ENCODE measurements at places on chromosomes 1 and 21.
A peak's percentile ranks its signal among the peaks of the same experiment; 100 is the strongest.

GRCh38 chr1:230400007-230400344 is 26.2 kb downstream of the PGBD5 start:
- no peak for DNase-seq

GRCh38 chr1:225567789-225568188 is 85.1 kb downstream of the ENAH start:
- no peak for DNase-seq

GRCh38 chr1:22637907-22638445 is 1.5 kb downstream of the C1QA start:
- DNase-seq: no peak

DNA sequence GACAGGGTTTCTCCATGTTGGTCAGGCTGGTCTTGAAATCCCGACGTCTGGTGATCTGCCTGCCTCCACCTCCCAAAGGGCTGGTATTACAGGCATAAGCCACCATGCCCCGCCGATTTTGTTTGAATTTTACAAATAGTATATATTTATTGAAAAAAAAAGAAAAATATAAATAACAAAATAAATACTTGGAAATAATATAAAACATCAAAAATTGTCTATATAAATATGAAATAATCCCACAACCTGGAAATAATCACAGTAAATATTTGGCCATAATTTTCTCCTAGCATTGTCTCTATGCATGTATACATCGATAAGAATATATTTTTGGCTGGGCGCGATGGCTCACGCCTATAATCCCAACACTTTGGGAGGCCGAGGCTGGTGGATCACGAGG is 2.7 kb upstream of the PLOD1 start:
- no peak for DNase-seq

- no peak for DNase-seq
These were observed 80.8 kb upstream of the RAB4A start for GRCh38 chr1:229190057-229190575.

DNA sequence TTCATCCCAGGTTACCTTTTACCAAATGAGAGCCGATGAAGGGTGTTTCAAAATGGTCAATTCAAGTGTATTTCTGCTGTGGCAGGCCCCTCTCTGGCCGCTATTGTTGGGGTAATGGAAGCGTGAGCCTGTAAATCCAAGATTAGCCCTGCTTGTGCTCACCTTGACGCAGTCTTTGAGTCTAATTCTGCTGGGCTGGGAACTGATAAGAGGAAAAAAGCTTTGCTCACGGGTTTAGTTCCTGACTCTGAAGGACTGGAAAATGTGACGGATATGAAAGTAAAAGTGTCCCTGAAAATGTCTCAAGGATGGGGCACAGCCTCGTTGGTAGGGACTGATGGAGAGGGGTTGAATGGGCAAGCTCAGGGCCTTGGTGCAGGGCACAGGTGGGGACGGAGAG is 125.9 kb upstream of the GALNT2 start:
- DNase-seq: no peak

DNA sequence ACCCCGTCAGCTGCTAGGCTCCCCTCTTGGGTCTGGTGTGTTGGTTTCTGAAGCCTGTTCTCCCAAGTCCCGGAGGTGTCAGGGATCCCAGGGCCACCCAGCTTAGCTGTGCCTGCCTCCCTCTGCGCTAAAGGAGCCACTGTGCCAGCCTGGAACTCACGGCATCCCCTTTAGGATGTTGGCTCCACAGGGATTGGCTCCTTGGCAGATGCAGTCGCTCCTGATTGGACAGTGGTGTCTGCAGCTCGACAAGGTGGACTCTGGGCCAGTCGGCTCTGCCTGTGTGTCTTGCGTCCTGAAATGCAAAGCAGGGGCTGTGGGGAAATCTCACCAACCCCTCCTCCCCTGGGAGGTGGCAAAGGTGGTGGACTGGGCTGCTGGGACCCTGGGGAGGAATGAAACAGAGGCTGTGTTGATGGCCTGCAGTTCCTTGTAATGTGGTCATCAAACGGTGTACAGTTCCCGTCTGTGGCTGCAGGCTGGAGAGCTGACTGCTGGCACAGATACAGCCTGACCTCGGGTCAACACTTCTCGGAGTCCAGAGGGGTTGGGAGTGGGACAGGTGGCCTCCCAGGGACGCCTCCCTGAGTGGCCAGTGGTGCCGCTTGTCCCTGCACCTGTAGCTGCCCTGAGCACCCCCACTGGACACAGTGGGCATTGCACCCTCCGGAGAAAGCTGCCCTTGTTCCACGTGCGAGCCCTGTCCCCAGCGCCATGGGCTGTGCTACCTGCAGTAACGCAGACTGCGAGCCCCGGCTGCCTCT is 11.5 kb upstream of the KCNAB2 start:
- peak; percentile 14 for DNase-seq

DNA sequence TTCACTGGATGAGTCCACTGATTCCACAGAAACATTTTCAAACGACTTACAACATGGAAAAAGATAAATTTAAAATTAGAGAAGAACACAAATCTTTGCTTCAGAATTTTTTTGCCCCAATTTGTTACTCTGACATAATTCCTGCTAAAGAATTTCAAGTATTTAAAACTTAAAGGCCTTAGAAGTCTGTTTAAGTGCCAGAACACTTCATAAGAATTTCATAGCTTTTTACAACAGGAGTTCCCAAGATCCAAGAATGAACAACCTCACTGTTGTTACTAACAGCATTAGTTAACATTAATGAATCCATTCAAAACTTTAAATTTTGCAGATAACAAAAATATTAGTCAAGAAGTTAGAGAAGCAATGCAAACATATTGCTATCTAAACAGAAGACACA is 31.7 kb downstream of the ARHGAP29 start:
- DNase-seq: no peak

- no peak for DNase-seq
These were observed 17.9 kb upstream of the ZBTB21 start for GRCh38 chr21:42027822-42028765.

DNA sequence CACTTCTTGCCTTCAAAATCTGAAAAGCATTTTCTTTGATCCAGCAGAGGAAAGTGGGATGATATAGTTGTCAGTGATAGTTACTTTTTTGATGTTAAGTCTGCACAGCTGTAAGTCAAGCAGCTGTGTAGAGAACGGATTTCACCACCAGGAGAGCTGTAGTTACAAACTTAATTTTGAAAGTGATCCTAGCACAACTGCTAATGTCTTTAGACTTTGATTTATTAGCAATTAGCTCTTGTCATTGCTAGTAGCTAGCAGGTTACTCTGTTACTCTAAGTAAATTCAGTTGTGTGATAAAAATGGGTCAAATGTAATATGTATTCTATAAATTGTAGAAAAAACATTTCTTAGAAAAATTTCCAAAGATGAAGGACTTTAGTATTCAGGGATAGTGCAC is 46.0 kb downstream of the ALG6 start:
- no peak for DNase-seq

DNA sequence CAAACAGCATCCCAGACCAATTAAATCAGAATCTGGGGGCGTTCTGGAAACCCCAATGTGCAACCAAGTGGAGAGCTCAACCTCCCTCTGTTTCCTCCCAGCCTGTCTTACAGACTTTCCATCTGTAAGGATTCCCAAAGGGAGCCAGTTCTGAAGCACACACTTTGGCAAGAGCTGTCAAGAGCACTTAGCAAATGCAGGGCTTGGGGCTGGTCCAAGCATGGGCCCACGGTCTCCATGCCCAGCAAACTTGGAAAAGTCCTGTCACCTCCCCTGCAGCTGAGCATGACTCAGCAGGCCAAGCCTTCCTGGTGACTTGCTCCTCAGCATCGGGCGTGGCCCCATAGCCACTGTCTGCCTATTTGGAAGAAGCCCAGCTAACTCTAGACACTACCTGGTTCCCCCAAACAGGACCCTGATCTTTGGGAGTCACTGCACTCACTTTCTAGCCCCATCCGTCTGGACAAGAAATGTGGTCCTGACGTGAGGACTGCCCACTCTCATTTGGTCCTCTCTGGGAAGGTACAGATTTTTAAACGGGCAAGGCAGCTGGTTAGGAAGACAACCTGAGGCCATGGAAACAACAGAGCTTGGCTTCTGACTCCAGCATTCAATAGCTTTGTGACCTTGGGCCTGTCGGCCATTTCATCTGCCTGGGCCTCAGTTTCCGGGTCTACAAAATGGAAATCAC is 16.9 kb downstream of the SLC2A1 start:
- DNase-seq: no peak

- DNase-seq: no peak
These were observed 7.4 kb downstream of the IFNAR1 start for GRCh38 chr21:33332143-33332542.

GRCh38 chr1:2229911-2230731 is 2.0 kb downstream of the SKI start:
- DNase-seq: peak; percentile 64

GRCh38 chr1:110060034-110060661 is 10.3 kb downstream of the ALX3 start:
- no peak for DNase-seq

DNA sequence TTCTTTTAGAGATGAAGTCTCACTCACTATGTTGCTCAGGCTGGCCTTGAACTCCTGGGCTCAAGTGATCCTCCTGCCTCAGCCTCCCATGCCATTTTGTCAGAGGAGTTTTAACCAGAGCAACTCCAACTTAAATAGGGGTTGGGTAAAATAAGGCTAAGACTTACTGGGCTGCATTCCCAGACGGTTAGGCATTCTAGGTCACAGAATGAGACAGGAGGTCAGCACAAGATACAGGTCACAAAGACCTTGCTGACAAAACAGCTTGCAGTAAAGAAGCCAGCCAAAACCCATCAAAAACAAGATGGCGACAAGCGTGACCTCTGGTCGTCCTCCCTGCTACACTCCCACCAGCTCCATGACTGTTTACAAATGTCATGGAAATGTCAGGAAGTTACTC is 5.7 kb upstream of the DNAH14 start:
- no peak for DNase-seq

GRCh38 chr1:32949519-32949918 is 15.1 kb downstream of the RNF19B start:
- no peak for DNase-seq

- DNase-seq: no peak
These were observed 11.1 kb upstream of the TGFBR3 start for GRCh38 chr1:91897016-91897415.

DNA sequence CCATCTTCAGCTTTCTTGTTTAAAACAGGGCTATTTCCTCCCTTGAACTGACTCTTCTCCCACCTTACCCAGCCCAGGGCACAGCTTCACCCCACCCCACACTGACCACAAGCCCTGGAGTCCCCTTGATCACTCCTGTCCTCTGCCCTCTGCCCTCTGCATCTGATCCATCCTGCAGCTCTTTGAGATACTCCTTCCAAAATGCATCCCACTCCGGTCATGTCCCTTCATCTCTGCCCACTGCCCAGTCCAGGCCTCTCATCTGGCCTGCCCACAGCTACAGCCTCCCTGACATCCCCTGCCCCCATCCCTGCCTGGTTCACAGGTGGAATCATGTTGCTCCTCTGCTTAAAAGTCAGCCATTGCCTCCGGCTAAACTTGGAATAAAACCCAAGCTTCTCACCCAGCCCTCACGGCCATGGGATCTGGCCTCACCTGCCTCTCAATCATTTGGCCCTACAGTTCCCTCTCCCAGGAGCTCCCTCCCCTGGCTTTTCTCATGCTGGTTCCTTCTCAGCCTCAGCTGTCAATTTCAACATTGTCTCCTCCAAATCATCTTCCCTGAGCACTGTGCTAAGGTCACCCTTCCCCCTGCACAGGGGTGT is 202.0 kb downstream of the MATN1 start:
- DNase-seq: no peak

DNA sequence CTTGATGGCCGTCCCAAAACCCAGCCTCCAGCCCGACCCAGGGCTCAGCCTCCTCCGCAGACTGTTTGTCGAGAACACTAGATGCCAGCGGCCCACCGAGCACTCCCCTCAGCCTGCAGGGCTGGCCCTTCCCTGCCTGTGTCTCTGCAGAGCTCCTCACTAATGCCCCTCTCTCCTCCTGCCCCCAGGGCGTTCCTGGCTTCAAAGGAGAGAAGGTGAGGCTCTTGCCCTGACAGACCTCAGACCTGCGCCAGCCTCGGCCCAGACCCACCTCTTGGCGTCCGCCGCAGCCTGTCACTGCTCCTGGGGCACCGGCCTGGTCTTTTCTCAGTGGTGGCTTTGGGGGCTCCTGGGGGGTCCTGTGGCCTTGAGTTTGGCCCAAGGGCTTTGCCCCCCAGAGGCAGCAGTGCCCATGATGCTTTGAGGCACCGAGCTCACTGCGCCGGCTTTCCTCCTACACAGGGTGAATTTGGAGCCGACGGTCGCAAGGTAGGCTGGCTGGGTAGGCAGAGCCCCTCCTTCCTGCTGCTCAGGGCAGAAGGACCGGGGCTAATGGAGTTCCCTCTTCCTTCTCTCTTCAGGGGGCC is 18.4 kb downstream of the COL6A2 start:
- no peak for DNase-seq

- no peak for DNase-seq
These were observed 39.5 kb upstream of the DDAH1 start for GRCh38 chr1:85504417-85504816.

GRCh38 chr1:38818175-38818976 is 41.2 kb downstream of the RRAGC start:
- DNase-seq: no peak

- DNase-seq: no peak
These were observed 32.8 kb upstream of the PTPRC start for GRCh38 chr1:198606020-198606438.

GRCh38 chr1:15949453-15950245 is 26.3 kb downstream of the ZBTB17 start:
- DNase-seq: peak; percentile 40

DNA sequence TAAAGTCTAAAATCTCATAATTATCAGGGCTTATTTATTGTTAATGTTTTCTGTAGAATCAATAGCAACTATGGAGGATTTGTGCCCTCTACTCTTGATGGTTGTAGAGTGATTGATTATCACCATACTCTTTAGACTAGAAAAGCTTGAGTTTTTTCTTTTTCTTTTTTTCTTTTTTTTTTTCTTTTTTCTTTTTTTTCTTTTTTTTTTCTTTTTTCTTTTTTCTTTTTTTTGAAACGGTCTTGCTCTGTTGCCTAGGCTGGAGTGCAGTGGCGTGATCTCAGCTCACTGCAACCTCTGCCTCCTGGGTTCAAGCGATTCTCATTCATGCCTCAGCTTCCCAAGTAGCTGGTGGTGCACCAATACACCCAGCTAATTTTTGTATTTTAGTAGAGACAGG is 29.7 kb downstream of the TOR1AIP1 start:
- DNase-seq: no peak

DNA sequence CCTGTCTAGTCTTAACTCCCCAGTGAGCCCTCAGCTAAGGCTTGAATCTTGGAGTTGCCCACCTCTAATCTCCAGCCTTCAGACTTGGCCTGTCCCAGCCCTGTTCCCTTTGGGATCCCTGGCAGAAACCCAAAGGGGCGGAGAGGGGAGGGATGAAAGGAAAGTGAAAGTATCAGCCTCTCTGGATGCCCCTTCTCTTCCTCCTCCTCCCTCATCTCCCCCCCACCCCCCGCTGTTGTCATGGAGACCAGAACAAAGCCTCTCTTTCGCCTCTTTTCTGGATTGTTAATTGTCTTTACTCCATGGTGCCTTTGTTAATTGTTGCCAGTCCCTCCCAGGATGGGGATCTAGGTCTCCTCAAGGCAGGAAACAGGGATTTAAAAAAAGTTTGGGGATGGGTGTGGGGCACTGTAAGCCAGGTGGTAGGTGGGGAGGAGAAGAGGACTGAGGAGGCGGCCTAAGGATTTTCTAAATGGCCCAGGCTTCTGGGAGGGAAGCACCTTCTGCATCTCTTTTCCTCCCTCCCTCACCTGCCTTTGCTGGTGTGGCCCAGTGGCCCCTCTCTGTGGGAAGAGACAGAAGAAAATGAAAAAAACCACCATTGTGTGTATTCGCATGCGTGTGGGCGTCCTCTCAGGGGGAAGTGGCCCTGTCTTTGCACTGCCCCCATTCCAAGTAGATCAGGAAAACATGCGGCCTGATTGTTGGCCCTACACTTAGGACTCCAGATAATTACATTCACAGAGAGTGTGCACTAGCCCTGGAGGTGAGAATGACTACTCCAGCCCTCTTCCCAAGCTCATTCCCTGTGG is 7.5 kb upstream of the SOX13 start:
- peak; percentile 65 for DNase-seq

All from substantia nigra (tissue), 51 donors.